Hepatocyte (in vitro differentiated cells): ENCODE measurements at places on chromosomes 6 and 20. TPM values are rescaled to one million over a fixed set of nuclear protein-coding genes. Genes with fewer than 3 reads are reported as not detected.

Gene MEP1A
- total RNA-seq, result 93.4 and 94.2 TPM in 2 replicates

- no peak for DNase-seq
These were observed 604.5 kb downstream of the DOK5 start for GRCh38 chr20:55079917-55080316.

- peak; percentile 23 for DNase-seq
These were observed 29.4 kb upstream of the TPD52L1 start for GRCh38 chr6:125124049-125124669.

Gene ZNF133
- 16.7 and 22.4 TPM in 2 replicates for total RNA-seq

- no peak for DNase-seq
These were observed 24.5 kb upstream of the HLA-A start for GRCh38 chr6:29917857-29918256.

Gene PBOV1
- total RNA-seq, result not detected in 2 replicates

Gene MMP24
- total RNA-seq, result 0.76 and 1.2 TPM in 2 replicates

GRCh38 chr6:114068116-114068515 lies 97.2 kb upstream of the HDAC2 start:
- no peak for DNase-seq

DNA sequence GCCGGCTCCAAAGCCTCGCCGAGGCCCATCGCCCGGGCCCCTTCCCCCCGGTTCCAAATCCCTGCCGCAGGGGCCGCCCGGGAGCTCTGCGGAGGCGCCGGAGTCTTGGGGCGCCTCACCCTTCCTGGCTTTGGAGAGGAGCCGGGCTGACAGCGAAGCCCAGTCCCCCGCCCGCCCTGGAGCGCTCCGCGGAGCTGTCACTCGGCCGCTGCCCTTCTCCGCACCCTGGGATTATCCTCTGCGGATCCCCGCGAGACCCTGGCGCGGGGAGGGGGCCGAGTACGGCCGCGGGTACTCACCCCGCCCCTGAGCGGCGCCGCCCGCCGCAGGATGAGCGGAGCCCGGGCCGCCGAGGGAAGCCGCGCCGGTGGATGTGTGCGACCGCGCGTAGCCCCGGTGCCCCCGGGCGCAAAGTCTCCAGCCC lies 343 bp downstream of the SNAP91 start:
- DNase-seq, result peak; percentile 21

Gene EPPIN
- total RNA-seq, result not detected in 2 replicates

DNA sequence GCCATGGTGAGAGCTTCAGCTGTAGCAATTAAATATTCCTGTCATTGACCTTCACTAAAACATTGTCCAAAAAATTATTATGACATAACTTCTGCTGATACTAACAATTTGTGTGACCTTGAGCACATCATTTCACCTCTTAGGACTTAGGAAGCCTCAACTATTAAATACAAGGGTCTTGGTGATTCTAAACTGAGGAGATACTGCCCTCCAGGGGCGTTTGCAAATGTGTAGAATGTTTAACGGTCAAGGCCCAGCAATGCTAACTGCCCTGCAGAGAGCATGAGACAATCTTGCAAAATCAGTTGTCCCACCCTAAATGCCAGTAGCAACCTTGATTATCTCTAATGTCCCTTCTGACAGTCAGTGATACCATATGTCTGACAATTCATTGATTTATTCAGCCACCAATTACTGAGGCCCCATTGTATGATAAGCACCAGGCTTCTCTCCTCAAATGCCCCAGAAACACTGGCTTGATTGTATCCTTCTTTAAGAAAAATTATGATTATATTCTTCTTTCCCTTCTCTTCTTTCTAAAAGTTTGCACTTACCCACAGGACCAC lies 284.1 kb upstream of the PLN start:
- DNase-seq, result peak; percentile 33

DNA sequence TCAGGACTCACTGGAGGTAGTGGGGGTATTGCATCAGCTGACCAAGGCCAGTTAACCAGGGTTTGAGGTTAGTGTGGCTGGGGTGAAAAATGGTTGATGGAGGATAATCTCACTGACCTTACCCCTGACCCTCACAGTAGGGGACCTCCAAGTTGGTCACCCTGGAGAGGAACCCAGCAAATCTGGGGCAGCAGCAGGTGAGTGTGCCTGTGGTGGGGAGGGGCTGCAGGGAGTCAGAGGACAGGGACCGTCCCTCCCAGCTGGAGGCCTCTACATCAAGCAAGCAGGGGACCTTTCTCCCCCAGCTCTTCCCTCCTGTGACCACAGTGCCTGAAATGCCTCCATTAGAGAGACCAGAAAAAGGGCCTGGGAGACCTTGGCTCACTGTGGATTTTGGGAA lies 49.1 kb upstream of the ZNF337 start:
- DNase-seq, result no peak

DNA sequence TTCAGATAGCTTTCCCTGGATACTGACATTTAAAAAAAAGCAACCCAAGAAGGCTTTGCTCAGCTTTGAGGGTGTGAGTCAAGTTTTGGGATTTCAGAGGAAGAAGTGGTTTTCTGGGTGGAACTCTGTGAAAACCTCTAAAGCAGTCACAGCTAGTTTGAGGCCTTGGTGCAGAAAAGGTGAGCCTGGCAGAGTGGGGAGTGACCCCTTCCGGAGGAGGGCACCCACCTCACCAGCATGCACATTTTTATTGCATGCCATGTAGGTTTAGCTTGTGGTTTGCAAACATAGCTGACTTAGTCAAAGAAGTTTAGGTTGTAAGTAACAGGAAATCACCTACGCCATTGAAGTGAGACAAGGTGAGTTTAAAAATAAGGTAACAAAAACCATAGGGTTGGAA lies 146.8 kb upstream of the PMEPA1 start:
- DNase-seq, result no peak

DNA sequence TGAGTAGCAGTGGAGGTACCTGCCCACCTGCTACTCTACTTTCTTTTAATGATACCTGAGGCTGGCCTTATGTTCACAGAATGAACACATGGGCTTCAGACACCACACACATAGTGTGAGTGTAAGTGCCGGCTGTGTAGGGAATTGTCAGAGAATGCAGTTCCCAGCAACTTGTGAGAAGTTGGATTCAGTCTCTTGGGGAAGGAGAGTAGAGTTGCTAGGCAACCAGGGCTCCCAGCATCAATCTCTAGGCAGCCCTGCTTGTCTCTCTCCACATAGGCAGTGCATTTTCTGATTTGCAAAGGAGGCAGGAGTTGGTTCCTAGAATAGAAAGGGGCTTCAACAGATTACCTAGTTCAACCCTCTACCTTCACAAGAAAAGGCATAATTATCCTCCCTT lies 74.1 kb downstream of the BFSP1 start:
- DNase-seq, result no peak

- peak; percentile 5 for DNase-seq
These were observed 61.5 kb upstream of the FKBP1C start for GRCh38 chr6:63149730-63150129.

Gene CST7
- total RNA-seq, result not detected in 2 replicates

DNA sequence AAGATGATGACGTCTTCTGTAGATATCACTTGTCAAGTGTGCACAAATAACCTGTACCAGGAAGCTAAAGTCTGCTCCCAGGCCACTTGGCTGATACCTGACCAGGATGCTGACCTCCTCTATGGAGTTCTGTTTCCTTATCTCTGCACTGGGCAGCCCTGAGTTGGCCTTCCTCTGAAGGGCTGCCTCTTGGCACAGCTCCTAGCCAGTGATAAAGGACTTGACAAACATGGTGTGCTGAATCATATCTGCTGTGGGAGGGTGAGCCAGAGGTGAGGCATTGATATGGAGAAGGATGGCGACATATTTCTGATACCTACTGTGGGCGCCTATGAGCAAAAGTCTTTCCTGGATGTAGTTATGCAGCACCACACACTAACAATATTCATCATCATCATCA lies 32.8 kb upstream of the FOXA2 start:
- DNase-seq, result peak; percentile 60

- DNase-seq, result no peak
These were observed 145.6 kb downstream of the JARID2 start for GRCh38 chr6:15391500-15391899.

Gene ULBP1
- total RNA-seq, result 0.27 and 0.28 TPM in 2 replicates

DNA sequence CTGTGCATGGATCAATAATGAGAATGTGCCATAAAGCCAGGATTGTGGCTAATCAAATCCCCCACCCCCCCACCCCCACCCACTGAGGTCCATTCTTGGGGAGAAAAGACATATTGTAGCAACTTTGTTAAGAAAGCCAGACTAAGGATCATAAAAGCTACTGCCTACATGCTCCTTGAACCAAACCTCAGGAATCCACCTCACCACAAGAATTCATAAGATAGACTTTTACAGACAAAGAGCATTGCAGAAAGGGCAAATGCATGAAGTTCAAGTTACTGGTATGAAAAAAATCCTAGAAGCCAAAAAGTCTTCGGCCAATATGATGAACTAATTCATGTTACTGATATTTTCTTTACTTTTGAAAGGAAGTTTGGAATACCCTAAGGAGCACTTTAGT lies 187.9 kb upstream of the ARID1B start:
- no peak for DNase-seq

DNA sequence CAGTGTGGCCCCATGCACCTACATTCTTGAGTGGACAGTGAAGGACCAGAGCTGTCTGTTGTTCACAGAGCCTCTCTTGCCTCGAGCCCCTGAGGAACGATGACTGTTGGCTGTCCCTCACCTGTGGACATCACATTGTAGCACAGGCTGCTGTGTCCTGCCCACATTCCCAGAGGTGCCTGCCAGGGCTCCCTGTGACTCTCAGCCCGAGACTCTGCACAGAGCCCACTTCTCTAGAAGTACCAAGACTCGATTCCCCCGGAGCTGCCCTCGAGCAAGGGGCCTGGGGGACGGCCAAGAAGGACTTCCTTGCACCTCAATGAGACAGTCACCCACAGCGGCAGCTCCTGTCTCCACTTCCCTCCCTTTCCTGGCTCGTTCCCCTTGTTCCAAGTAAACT lies 28.6 kb upstream of the DLGAP4 start:
- DNase-seq, result no peak

DNA sequence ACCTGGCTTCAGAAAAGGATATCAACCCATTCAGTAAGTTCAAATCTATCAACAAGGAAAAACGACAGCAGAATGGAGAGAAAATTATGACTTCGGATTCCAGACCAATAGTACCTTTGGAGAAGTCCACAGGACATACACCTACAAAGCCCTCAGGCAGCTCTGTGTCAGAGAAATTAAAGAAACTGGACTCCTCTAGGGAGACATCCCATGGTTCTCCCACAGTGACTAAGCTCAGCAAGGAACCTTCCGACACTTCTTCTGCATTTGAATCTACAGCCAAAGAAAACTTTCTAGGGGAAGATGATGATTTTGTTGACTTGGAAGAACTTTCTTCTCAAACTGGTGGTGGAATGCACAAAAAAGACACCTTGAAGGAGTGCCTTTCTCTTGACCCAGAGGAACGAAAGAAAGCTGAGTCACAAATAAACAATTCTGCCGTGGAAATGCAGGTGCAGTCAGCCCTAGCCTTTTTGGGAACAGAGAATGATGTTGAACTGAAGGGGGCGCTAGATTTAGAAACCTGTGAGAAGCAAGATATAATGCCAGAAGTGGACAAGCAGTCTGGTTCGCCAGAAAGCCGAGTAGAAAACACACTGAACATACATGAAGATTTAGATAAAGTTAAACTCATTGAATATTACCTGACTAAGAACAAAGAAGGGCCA lies 67.4 kb upstream of the HINT3 start:
- DNase-seq, result peak; percentile 32

Gene ZC2HC1B
- total RNA-seq, result not detected in 2 replicates

Gene ARG1
- 104 and 107 TPM in 2 replicates for total RNA-seq

Gene TCP11
- total RNA-seq, result not detected in 2 replicates

Gene TNNC2
- total RNA-seq, result 0.63 TPM in 1 of 2 replicates, not detected in the other

Gene VGLL2
- not detected in 2 replicates for total RNA-seq

DNA sequence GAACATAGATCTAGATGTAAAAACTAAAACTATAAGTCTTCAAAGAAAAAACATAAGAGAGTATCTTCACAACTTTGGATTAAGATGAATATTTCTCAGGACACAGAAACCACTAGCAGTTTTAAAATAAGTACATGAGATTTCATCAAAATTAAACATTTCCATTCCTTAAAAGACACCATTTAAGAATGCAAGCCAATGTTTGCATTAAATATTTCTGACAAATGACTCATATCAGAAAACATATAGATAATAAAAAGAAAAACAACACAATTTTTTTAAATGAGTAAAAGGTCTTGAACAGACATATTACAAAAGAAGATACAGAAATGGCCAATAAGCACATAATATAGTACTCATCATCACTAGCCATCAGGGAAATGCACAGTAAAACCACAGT lies 59.7 kb downstream of the COL21A1 start:
- no peak for DNase-seq

- no peak for DNase-seq
These were observed 1343.4 kb downstream of the HACE1 start for GRCh38 chr6:103516336-103516735.

DNA sequence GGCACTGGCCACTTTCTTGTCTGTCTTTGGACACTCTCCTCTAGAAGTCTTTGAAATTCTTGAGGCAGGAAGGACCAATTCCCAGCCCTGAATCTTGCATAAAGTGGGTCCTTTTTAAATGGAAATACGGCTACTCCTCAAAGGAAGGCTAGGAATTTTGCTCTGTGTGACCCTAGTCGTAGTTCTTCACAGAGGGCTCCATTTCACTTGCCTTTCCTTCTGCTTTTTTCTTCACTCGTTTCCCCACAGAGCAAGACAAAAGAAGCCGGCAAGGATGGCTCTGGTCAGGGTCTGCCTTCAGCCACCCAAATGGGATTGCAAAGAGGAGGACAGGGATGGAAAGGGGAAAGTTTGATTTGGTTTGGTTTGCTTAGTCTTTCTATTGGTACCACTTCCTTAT lies 25.8 kb downstream of the HLA-E start:
- no peak for DNase-seq

GRCh38 chr6:116012471-116012949 lies 48.2 kb downstream of the FRK start:
- no peak for DNase-seq

Gene CRISP3
- not detected in 2 replicates for total RNA-seq

Gene SYCP2
- 1.5 and 1.7 TPM in 2 replicates for total RNA-seq

DNA sequence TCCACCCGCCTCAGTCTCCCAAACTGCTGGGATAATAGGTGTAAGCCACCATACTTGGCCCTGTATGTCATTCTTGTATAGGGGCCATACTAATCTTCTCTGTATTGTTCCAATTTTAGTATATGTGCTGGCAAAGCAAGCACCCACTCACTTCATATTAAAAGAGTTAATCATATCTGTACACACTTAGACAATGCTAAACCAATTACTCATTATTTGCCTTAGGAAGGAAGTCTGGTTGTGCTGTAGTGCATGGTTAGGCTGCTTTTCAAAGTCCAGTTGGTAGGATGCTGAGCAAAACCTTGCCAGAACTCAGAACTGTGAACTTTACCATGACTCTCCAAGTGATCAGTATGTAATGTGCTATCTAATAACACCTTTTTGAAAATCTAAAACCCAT lies 88.6 kb downstream of the LIN28B start:
- no peak for DNase-seq

GRCh38 chr20:58389324-58389967 lies 417 bp downstream of the VAPB start:
- DNase-seq, result peak; percentile 75

DNA sequence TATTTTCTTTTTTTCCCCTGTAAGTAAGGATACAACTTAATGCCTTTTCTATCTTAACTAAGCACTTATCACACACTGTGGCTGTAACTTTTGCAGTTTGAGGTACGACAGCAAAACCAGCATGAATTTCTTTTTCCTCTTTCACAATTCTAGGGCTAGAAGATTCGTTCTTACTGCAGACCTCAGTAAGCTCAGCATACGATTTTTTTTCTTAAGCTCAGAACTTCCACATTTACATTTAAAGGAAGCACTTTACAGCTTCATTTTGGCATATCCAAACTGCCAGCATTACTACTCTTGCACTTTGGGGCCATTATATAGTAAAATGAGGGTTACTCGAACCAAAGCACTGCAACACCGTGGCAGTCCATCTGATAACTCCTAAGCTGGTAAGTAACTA lies 889 bp upstream of the CHMP4B start:
- DNase-seq, result no peak

GRCh38 chr6:15400572-15401004 lies 154.7 kb downstream of the JARID2 start:
- peak; percentile 41 for DNase-seq
